ENCODE measurements at places on chromosomes 6 and 20.

- no peak for DNase-seq
These were observed 226.8 kb downstream of the UST start for GRCh38 chr6:148973538-148974208.

DNA sequence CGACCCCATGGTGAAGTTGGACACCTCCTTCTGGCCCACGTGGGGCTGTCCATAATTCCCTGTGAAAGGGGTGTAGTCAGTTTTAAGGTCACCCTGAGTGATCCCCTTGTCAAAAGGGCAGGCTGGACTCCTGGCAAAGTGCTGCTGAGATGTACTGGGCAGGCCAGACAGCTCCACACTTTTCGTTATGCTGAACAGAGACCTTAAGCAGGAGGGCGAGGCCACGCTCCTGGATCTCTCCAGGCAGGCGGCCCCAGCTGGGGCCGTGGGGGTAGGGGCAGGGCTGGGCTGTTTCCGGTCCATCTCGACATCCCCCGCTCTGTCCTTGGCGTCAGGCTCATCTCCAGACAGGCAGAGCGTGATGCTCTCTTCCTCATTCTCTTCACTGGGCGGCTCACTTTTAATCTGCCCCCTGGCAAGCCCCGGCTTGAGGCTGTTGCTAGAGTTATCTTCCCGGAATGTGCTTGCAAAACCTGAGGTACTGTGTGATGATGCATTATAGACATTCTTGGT is 56.7 kb downstream of the GJA10 start:
- DNase-seq, result no peak

- DNase-seq, result no peak
These were observed 98.5 kb downstream of the TULP4 start for GRCh38 chr6:158410784-158411183.

GRCh38 chr20:50522053-50522674 is 12.0 kb downstream of the PTPN1 start:
- DNase-seq, result no peak

- DNase-seq, result no peak
These were observed 41.5 kb downstream of the SLC2A12 start for GRCh38 chr6:134010974-134011373.
